Kidney epithelial cell (primary cell): ENCODE measurements at places on chromosomes 2 and 18. TPM values are rescaled to one million over a fixed set of nuclear protein-coding genes. Genes with fewer than 3 reads are reported as not detected.

Gene SERPINB10
- not detected in 2 replicates for total RNA-seq

Gene SPEG
- 6.5 and 9.9 TPM in 2 replicates for total RNA-seq

Gene TLX2
- total RNA-seq: 0.27 TPM in 1 of 2 replicates, not detected in the other

Gene KLF7
- 58.2 and 58.7 TPM in 2 replicates for total RNA-seq

Gene EPB41L3
- total RNA-seq: 37.4 and 43.0 TPM in 2 replicates

Gene MEIS1
- 3.6 and 8.2 TPM in 2 replicates for total RNA-seq
